ENCODE measurements at places on chromosomes 4 and X. TPM values are rescaled to one million over a fixed set of nuclear protein-coding genes. Genes with fewer than 3 reads are reported as not detected.

NSG1 gene
- 28.3 TPM for total RNA-seq

RPS6KA6 gene
- total RNA-seq = 10.4 TPM

BEX2 gene
- total RNA-seq = 16.5 TPM

KLHL4 gene
- total RNA-seq = 0.49 TPM

STX18 gene
- total RNA-seq = 34.6 TPM

ANKRD50 gene
- 49.0 TPM for total RNA-seq

PSAPL1 gene
- not detected for total RNA-seq

SPANXB1 gene
- not detected for total RNA-seq

NWD2 gene
- total RNA-seq = 0.36 TPM
